ENCODE measurements at places on chromosomes 1 and 21. TPM values are rescaled to one million over a fixed set of nuclear protein-coding genes. Genes with fewer than 3 reads are reported as not detected.

Gene CLDN8
- 9.6 TPM for total RNA-seq

Gene DLGAP3
- total RNA-seq = under 0.01 TPM

Gene RASSF5
- total RNA-seq = 9.3 TPM

Gene NPR1
- total RNA-seq = 10.6 TPM

Gene ADORA1
- total RNA-seq = 1.1 TPM

Gene BGLAP
- 0.99 TPM for total RNA-seq

Gene CIART
- total RNA-seq = 2.1 TPM

Gene LY9
- total RNA-seq = 0.89 TPM

Gene TMEM54
- total RNA-seq = 18.3 TPM

All from skin of body (tissue), 3 donors.